HS-27A (cell line): ENCODE measurements at places on chromosomes 1 and 21.

- no peak for DNase-seq
These were observed 89.3 kb downstream of the PHTF1 start for GRCh38 chr1:113669988-113670387.

DNA sequence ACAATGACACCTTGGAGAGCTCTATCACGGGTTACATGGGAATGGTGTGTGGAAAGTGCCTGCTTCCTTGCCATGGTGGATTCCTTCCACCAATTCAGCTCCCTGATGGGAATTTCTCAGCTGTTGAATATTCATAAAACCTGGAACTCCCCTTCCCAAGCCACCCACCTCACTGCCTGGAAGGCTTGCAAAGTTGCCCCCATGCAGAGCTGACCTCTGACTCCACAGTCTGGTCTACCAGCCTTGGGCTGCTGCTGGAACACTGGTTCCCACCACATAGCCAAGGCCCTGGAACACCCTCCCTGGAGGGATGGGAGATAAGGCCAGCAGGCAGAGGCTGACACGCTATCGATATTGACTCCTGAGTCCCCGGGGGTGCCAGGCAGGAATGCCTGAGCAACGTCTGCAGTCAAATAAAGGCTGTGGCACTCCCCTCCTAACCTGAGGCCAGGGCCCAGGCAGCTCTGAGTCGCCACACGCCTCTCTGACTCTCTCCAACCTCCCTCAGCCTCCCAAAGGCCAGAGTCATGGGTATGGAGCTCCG, 8.8 kb downstream of the CCDC24 start:
- DNase-seq, result no peak

- no peak for DNase-seq
These were observed 68.8 kb downstream of the MAB21L3 start for GRCh38 chr1:116179964-116180363.

DNA sequence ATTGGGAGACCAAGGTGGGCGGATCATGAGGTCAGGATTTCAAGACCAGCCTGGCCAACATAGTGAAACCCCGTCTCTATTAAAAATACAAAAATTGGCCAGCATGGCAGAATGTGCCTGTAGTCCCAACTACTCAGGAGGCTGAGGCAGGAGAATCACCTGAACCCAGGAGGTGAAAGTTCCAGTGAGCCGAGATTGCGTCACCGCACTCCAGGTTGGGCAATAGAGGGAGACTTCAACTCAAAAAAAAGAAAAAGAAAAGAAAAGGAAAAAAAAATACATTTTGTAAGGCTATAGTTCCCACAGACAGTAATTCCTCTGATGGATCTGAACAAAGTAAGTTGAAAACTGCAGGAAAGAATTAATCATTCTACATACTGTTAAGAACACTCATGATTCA, 48.1 kb upstream of the CD46 start:
- no peak for DNase-seq

- DNase-seq, result no peak
These were observed 7.3 kb downstream of the RSRP1 start for GRCh38 chr1:25239681-25240541.

- no peak for DNase-seq
These were observed 16.0 kb downstream of the ANGPTL3 start for GRCh38 chr1:62613325-62613727.

GRCh38 chr1:38326135-38326534, 279.5 kb upstream of the POU3F1 start:
- no peak for DNase-seq

DNA sequence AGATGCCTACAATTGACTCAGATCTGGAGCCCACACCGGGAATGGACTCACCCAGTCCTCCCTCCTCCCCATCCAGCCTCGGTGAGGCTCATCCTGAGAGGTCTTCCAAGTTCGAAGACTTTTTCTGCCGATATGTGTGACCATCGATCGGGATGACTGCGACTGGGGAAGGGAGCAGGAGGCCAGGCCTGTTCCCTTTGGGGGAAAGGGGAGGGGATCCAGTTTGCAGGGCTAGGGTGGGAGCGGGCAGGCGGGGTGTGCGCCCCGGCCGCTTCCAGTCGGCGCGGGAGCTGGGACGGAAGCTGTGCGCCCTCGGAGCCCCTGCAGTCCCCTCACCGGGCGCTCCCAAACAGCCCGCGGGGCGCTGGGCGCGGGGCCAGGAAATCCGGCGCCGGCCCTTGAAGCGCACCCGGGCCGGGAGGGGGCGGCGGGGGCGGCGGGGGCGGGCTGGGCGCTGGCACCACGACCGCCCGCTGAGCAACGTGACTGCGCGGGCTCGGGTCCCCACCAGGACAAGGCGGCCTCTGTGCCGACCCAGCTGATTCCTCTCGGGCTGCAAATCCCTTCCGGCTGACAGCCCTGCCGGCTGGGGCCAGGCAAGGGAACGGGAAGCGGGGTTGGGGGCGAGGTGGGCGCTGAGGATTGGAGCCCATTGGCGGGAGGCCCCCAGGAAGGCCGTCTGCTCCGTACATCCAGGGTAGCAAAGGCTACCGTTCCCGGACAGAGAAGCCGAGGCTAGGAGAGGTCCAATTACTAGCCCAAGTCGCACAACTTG, 103.9 kb downstream of the EBNA1BP2 start:
- DNase-seq, result no peak

DNA sequence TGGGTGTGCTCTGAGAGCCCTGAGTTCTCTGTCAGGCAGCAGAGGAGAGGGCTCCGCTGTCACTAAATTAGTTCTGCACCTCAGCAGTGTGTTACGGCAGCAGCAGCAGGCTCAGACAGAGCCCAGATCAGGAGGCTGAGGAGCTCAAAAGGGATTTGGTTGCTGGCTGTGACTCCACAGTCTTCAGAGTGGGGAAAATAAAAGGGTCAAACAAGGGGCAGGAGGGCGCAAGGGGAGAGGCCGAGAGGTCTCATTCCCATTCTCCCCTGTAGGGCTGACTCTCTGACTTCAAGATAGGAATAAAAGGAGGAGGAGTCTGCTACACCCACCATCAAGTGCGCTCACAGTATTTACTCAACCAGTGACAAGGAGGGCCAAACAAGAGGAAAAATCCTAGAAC, 9.2 kb upstream of the SLC45A3 start:
- DNase-seq, result no peak
